ENCODE measurements at places on chromosomes 1 and 21.

DNA sequence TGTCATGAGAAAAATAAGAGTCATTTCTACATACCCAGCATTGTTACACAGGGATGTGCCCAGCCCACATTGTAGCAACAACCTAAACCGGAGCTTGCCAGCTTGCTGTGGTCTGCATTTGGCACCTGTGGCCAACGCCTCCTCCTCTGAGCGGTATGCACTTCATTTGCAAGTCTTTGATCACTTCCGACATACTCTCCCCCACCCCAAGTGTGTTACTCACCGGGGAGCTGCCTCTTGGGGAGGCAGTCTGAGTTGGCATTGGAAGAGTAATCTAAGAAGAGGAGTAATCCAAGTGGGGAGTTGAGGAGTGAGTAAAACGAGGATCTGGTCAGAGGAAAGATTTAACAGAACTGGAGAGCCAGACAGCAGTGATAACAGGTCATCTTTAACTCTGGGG lies 3.8 kb downstream of the BCL9 start:
- DNase-seq: no peak

GRCh38 chr1:13541435-13542215 lies 27.8 kb upstream of the LRRC38 start:
- no peak for DNase-seq

DNA sequence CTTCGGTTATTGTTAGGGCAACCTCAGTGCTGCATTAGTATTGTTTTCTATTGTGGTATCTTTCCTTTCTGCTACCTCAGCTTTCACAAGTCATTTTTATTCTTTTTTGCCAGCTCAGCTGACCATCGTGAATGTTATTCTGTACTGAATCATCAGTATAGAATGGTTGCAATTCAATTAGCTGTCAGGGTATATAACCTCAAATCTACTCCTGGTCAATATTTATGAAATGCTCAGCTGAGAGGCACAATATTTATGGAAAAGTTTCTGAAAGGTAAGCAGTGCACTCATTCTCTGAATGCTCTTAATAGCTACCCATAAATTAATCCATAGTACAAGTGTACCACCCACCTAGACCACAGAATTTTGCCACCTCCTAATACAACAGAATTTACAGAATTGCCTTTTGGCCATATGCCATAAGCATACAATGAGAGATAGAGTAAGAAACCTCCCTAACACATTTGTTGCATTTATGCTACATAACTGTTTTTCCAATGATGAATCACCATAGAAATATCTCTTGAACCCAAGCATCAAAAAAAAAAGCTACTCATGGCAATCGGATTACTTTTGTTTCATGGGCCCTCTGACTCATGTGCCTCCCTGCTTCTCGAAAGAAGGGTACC lies 732.6 kb upstream of the CHRM3 start:
- no peak for DNase-seq

DNA sequence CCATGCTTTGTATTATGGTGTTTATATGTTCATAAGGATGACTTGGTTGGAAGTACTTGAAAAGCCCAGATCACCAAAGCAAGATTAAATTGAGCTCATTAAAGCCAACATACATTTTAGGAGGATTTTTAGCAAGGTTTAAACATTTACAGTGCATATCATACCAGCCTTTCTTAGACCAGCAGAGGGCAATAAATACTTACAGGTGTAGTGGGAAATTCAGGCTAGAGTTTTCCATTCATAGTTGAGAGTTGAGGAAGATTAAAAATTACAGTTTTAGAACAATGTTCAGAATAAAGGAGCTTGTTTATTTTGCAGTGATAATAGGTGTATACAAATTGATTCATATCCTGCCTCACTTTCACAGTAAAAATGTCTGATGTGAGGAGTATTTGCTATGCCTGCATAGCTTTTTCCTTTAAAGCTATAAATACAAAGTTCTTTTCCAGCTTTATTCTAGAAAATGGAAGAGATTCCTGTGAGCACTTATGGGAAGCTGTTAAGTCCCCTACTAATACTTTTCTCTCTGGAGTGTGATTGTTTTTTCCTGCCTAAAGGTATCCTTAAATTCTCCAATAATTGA lies 35.3 kb downstream of the DTL start:
- peak; percentile 38 for DNase-seq

DNA sequence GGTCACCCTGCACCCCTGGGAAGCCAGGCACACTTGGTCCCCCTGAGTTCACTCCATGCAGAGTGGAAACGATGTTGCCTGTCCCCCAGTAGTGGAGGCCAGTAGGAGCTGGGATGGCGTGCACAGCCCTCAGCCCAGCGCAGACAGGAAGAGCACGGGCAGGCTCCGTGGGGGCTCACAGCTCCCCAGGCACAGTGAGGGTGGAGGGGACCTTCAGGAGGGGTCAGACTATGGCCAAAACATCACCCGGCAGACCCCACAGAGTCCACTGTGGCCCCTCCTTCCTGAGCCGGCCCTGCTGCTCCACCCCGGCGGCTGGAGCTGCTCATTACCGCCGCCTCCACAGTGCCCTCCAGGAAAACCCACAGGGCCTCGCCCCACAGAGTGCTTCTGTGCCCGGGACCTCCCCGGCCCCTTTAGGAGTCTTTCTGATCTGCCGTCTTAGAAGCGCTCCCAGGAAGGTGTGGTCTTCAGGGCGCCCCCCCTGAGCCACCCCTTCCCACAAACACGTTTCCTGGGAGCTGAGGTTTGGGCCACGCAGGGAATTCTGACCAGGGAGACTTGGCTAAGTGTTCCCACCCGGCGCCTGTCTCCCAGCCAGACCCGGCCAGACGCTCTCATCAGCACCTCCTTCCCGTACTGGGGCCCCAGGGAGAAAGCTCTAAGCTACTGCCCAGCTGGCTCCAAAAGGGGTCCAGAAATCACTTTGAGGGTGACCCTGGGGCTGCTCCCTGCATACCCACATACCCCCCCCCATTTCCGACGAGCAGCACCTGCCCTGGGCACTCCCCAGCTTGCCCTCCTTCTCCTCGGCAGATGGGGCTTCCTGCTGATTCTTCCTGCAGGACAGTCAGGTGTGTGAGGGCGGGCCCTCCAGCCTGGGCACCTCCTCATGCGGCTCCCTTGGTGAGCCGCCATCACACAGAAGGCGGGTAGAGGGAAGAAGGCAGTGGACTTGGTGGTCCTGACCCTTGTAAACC lies 38.8 kb downstream of the RIPK4 start:
- no peak for DNase-seq

- DNase-seq: no peak
Measured at GRCh38 chr1:152621993-152622392, 910 bp downstream of the LCE3A start.

- peak; percentile 80 for DNase-seq
Measured at GRCh38 chr1:176843352-176844297, 320.9 kb downstream of the ASTN1 start.

- DNase-seq: no peak
Measured at GRCh38 chr1:234555390-234556024, 54.5 kb downstream of the IRF2BP2 start.

All from foreskin fibroblast (primary cell).